ENCODE measurements at places on chromosomes 3 and 15.

- DNase-seq, result no peak
Observed at GRCh38 chr3:100389025-100389424, 11.9 kb downstream of the TOMM70 start.

DNA sequence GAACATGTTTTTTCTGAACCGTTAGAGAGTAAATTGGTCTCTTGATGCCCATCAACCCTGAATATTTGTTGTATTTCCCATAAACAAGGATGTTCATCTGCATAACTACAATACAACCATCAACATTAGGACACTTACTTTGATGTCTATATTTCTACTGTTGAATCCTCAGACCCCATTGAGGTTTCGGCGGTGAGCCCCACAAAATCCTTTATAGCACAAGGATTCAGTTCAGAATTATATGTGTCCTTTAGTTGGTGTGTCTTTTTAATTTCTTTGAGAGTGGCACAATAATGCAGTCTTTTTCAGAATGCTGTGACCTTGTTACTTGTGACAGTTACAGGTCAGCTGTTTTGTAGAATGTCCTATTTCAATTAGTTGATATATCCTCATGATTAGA, 158.0 kb downstream of the FNDC3B start:
- DNase-seq, result no peak

DNA sequence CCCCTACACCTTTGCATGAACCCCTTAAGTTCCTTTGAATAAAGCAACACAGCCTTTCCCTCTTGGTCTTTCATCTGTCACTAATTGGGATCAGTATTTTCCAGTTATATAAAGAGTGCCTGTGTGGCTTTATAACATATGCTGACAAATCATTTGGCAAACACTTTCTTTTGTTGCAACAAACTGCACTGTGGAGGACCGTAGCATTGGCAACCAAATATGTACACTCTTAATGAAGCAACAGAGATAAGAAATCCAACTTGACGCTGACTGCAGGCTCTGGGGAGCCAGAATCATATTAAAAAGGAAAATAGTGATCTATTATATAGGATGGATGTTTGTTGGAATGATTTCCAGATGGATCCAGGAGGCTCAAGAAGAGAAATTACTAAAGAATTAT, 120.1 kb upstream of the PRICKLE2 start:
- DNase-seq, result no peak

DNA sequence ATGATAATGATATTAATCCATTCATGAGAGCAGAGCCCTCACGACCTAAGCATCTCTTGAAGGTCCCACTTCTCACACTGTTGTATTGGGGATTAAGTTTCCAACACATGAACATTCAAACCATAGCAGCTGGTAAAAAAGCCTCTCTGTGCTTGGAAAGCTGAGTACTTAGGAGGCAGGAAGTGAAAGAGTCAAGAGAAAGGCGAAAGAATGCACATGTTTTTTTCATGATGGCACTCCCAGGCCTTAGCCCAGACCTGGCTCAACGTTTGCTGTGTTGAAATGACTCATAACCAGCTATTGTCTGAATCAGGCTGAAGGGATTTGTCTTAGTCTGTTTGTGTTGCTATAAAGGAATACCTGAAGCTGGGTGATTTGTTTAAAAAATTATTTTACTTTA, 84.4 kb upstream of the RGMA start:
- no peak for DNase-seq

- no peak for DNase-seq
Observed at GRCh38 chr3:42262525-42262924, 3.5 kb downstream of the CCK start.

GRCh38 chr3:114120211-114120610, 58.6 kb downstream of the DRD3 start:
- DNase-seq, result no peak

GRCh38 chr3:14640157-14640562, 11.4 kb upstream of the CCDC174 start:
- no peak for DNase-seq

DNA sequence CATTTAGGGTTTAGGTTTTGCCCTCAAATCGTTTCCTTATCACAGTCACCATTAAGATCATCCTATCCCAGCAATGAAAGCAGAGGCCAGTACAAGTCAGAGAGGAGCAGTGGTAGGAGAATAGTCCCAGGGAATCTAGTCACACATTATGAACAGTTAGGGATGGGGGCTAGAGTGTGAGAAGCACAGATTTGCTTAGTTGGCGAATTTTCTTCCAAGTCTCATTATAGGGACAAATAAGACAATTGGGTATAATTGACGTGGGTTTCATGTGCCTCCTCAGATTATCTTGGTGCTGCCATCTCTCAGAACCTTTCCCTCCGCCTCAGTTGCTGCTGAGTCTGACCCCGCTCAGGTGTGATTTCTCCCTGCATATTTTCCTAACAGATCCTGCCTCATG, 407.1 kb downstream of the SQOR start:
- DNase-seq, result no peak

GRCh38 chr15:64985366-64986033, 4.2 kb downstream of the SPG21 start:
- DNase-seq, result no peak

- no peak for DNase-seq
Observed at GRCh38 chr15:66879531-66880368, 177.7 kb downstream of the SMAD6 start.

Measured in GM13977 (cell line).